SK-N-SH (cell line): ENCODE measurements at places on chromosomes 2 and 18. TPM values are rescaled to one million over a fixed set of nuclear protein-coding genes. Genes with fewer than 3 reads are reported as not detected.

Gene CHRNA1
- 0.02 and 0.08 TPM in 2 replicates for polyA plus RNA-seq

DNA sequence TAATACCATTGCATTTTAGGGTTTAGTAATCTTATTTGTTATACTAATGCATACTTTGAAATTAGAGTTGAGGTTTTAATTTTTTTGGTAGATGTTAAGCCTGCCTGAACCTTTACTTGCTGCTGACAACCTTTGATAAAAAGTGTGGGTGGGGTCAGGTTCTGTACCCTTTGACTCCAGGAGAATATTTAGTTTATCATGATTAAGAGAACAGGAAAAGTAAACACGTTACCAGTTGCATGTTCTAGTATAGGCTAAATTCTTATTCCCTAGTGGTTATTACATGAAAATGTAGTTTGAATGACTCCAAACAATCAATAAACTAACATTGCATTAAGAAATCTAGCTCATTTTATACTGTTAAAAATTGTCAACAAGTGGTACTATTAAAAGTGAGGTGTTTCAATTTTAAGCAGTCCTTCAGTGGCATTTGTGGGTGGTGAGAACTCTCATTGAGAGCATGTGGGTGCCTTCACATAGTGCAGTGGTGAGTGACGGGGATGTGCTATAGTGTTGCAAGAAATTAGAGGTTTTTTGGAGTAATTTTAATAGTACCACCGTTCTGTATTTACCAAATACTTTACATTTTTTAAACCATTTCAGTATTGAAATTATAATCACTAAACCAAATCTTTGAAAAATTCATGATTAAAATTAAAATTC lies 29.9 kb downstream of the PHLPP1 start:
- H3K27me3 ChIP-seq = no peaks in the 10 kb centered on the region
- no peak overlapping the region for H3K27ac ChIP-seq
- no peaks in the 10 kb centered on the region; the same call in 1 of the 2 replicates for H3K4me1 ChIP-seq

DNA sequence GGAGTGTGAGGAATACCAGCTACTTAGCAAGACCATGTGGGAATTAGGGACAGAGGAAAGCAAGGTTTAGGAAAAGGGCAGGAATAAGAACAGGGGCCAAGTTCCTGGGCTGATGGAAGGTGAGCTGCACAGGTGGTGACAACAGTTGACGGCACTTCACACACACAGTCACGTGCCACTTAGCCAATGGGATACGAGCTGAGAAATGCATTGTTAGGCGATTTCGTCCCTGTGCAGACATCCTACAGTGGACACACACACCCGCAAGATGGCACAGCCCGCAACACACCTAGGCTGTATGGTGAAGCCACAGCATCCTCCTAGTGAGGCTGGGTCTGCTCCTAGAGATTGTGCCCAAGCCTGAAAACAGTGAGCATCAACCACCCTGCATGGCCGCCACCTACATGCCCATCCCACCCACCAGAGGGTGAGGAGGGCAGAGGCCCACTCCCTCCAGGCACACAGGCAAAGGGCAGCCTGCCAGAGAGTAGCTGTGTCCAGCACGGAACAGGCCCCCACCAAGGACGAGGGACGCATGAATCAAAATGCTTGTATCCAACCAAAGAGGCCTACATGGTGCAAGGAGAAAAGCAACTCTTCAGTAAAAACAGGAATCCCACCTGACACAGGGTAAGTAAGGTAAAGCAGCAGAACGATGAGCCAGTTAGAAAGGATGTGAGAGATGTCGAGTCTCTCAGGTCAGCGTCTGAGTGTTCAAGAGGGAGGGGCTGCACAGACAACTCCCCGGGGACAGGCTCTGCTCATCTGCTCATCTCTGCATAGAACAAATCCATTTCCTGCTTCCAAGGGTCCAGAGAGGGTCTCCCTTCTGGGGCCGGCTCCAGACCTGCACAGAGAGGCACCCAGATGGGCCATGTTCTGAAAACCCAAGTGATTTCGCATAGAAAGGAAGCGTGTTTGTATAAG lies 51.3 kb downstream of the ZNF516 start:
- peaks cover 8% of the 10 kb centered on the region; the same call in 1 of the 2 replicates for H3K36me3 ChIP-seq
- H3K27me3 ChIP-seq = no peaks in the 10 kb centered on the region

GRCh38 chr18:27956001-27956640 lies 220.8 kb downstream of the CDH2 start:
- no peak overlapping the region for H3K4me3 ChIP-seq
- H3K4me1 ChIP-seq = no peaks in the 10 kb centered on the region
- no peak overlapping the region for H3K27ac ChIP-seq
- DNase-seq = no peak
- H3K36me3 ChIP-seq = peaks cover 53% of the 10 kb centered on the region

GRCh38 chr18:9348766-9349165 lies 14.2 kb downstream of the TWSG1 start:
- H3K4me3 ChIP-seq = no peak overlapping the region
- peaks cover 14% of the 10 kb centered on the region; the same call in 1 of the 2 replicates for H3K4me1 ChIP-seq
- no peaks in the 10 kb centered on the region for H3K27me3 ChIP-seq
- peaks cover 16% of the 10 kb centered on the region for H3K36me3 ChIP-seq
- no peak for DNase-seq
- H3K27ac ChIP-seq = no peak overlapping the region

GRCh38 chr2:43329637-43330036 lies 103.2 kb upstream of the ZFP36L2 start:
- peaks cover 20% of the 10 kb centered on the region for H3K4me1 ChIP-seq
- H3K4me3 ChIP-seq = no peak overlapping the region
- H3K27me3 ChIP-seq = no peaks in the 10 kb centered on the region
- no peaks in the 10 kb centered on the region for H3K36me3 ChIP-seq

DNA sequence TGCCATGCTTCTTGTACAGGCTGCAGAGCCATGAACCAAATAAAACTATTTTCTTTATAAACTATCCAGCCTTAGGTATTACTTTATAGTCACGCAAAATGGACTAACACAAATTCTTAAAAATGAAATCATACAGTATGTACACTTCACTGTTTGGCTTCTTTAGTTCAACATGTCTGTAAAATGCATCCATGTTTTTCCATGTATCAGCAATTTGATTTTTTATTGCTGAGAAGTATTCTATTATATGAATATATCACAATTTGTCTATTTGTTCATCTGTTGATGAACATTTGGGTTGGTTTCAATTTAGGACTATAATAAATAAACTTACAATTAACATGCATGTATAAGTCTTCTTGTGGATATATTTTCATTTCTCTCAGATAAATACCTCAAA lies 182.1 kb downstream of the SCG2 start:
- no peak overlapping the region for H3K27ac ChIP-seq
- H3K36me3 ChIP-seq = no peaks in the 10 kb centered on the region
- H3K4me3 ChIP-seq = no peak overlapping the region
- no peaks in the 10 kb centered on the region for H3K4me1 ChIP-seq
- H3K27me3 ChIP-seq = no peaks in the 10 kb centered on the region

DNA sequence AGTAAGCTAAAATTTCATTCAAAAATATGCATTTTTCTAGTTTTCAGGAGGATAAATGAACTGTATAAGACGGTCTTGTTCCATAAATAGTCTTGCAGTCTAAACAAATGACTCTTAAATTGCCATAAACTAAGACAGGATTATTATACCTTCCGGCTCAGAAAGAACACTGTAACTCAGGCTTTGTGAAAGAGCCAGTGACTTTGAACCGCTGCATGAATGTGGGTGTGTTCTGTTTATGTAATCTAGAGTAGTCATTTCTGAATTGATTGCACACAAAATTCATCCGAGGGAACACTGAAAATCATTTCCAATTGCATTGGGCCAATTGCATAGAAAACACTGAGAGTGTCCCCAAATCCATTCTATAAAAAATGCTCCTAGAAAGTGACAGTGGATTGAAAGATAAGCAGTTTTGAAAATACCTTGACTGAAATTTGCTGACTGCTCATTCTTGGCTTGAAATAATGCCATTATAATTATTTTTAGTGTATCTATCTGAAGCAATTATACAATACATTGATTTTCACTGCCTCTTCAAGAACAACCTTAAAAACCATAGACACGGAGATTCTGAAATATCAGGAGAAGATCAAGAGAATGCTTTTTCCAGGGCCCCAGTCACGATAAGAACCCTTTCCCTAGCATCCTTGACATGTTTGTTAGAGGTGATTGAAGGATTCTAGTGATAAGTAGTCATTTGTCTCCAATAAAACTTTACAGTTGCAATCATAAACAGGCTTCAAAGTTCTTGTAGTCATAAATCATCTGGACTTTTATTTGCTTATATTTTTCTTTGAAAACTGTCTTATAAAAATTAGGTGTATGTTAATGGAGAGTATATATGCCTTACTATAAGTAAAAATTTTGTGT lies 55.4 kb downstream of the CNTNAP5 start:
- DNase-seq = no peak
- H3K27ac ChIP-seq = no peak overlapping the region
- no peak overlapping the region for H3K4me3 ChIP-seq
